Ascending aorta (tissue), 2 donors: ENCODE measurements at places on chromosomes 1 and 21. TPM values are rescaled to one million over a fixed set of nuclear protein-coding genes. Genes with fewer than 3 reads are reported as not detected.

- no peak for DNase-seq
Measured at GRCh38 chr1:58573705-58574591, 3.1 kb downstream of the TACSTD2 start.

DNA sequence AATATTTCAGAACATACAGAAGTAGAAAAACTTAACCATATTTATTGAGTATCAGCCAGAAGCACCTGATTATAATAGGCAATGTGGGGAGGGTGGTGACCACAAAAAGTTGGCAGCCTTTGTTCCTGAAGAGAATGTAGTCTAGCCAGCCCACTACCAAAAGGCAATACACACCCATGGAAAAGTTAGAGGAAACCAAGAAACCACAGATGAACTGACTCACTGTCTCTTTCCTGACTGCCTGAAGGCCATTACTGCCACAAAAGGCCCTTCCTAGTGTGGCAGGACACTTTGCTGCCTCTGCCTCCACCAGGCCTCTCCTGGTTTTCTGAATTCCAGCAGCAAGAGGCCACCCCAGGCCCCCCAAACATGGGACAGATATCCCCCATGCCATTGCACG is 14.6 kb upstream of the PROX1 start:
- no peak for DNase-seq

DNA sequence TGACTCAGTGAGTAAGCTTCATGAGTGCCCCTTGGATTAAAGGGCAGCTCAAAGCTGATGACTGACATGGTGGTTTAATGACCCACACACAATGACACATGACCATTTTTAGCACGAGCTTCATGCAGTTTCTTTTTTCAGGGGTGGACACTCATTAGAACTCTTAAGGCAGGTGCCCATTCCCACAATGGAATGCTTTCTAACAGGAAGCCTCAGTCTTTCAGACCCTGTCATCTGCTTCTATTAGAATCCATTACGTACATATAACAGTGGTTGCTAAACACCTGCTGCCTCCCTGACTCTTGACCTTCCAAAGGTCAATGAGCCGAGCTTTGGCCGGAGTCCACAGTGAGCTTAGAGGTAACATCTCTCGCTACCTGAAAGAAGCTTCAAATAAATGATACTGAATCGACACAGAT is 27.4 kb downstream of the AKNAD1 start:
- DNase-seq, result no peak

- DNase-seq, result no peak
Measured at GRCh38 chr1:20320704-20321103, 30.0 kb downstream of the VWA5B1 start.

The TACSTD2 gene
- total RNA-seq, result 1.3 TPM

DNA sequence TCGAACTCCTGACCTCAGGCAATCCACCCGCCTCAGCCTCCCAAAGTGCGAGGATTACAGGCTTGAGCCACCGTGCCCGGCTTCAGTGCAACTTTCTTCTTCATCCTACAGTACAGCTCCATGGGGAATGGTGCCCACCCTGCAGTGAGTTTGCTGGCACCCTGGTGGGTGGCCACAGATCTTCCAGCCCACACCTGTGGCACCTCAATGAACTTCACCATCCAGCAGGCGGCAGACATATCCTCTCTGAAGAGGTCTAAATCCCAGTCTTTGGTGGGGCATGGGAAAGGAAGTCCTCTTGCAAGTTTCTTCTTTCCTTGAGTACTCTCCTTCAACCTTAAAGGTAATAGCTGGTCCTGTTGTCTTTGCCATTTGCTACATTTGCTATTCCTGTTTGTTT is 18.1 kb upstream of the ZBTB8A start:
- DNase-seq, result no peak

GRCh38 chr1:245572709-245573108 is 417.9 kb downstream of the KIF26B start:
- DNase-seq, result no peak

The DPH5 gene
- 1.1 TPM for total RNA-seq

GRCh38 chr1:63886340-63886739 is 112.5 kb downstream of the ROR1 start:
- DNase-seq, result no peak

The S100A7A gene
- not detected for total RNA-seq

- no peak for DNase-seq
Measured at GRCh38 chr1:16205891-16206546, 6.4 kb downstream of the ARHGEF19 start.

DNA sequence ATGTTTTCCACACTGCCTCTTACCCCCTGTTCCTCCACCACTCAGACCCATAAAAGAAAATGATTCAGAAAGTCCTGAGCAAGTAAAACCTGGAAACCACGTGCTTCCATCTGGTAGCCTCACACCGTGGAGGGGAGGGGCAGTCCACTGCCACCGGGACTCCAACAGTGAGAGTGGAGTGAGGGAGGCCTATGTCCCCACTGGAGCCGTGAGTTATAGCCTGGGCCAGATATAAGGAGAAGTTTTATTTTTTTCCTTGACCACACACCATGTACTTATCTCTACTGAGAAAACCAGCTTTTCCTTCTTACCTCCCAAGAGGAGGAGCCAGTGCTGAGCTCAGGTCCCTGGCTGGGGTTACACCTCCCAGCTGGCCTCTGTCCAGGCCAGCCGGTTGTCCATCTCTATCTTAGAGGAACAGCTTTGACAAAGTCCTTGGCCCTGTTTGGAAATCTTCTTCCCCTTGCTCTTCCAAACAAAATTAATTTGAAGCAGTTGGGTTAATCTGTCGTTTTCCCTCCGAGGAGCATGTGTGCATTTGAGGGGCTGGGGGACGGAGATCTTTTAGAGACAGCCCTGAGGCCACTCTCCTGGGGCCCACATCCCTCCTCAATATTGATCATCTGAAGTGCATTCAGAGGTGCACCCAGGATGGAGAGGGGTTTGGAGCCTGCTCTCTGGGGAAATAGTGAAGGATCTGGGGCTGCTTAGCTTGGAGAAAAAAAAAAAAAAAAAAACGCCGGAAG is 49.1 kb upstream of the SERBP1 start:
- DNase-seq, result peak; percentile 19

- no peak for DNase-seq
Measured at GRCh38 chr1:14108356-14109275, 408.6 kb downstream of the PRDM2 start.

DNA sequence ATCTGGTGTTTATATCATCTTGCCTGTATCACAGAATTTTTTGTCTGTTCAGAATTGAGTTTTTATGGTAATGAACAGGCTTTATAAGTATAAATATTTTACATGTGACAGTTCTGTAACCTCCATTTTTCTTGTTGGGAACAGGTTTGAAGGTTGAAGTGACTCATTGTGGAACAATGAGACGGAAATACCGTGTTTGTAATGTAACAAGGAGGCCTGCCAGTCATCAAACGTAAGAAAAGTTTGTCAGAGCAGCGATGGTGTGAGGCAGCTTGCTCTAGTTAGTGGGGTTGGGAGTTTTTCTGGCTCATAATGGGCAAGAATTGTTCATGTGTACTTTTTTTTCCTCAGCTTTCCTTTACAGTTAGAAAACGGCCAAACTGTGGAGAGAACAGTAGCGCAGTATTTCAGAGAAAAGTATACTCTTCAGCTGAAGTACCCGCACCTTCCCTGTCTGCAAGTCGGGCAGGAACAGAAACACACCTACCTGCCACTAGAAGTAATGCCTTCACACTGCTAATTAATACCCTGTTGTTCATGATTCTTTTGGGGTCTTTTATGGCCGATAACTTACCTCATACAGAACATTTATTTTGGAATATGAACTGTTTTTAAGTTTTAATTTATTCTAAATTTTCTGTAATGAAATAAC is 75.2 kb upstream of the TEKT2 start:
- DNase-seq, result no peak

The NCMAP gene
- not detected for total RNA-seq

The DNAJC6 gene
- total RNA-seq, result 0.21 TPM

DNA sequence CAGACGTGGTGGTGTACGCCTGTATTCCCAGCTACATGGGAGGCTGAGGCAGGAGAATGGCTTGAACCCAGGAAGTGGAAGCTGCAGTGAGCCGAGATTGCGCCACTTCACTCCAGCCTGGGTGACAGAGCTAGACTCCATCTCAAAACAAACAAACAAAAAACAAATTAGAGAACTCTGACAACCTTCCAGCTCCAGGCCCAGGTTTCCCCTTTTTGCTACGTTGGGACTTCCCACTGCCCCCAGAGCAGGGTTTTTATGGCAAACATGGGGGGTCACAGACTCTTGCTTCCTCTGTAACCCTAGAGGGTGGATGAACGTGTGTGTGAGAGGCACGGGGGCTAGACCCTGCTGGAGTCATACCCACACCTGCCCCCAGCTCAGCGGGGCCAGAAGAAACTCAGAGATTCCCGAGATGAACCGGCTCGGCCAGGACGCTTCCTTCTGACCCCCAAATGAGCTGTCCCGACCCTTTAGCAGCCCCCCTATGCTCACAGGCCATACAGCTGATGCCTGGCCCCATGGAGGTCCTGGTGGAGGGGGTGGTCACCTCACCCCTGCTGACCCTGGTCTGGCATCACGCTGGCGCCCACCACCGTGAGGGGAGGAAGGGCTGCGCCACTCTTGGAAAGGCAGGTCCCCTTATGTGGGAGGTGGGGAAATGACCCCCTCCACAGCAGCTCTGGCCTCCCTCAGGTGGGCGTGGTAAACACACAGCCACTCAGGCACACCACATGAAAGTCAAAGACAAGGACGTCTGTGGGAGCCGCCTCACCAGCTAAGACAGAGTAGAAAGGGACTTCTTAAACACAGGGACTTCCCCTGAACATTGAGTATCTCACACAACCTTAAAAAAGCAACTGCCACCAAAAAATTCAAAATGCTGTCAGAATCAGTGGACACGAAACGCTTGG is 7.1 kb downstream of the GPR157 start:
- DNase-seq, result no peak

The SAMSN1 gene
- total RNA-seq, result 6.1 TPM

The AMY1B gene
- not detected for total RNA-seq

GRCh38 chr1:183699616-183700160 is 46.6 kb upstream of the APOBEC4 start:
- no peak for DNase-seq

GRCh38 chr1:227305894-227306626 is 12.2 kb downstream of the CDC42BPA start:
- no peak for DNase-seq

GRCh38 chr1:168170564-168171508 is 7.9 kb upstream of the TIPRL start:
- DNase-seq, result no peak

DNA sequence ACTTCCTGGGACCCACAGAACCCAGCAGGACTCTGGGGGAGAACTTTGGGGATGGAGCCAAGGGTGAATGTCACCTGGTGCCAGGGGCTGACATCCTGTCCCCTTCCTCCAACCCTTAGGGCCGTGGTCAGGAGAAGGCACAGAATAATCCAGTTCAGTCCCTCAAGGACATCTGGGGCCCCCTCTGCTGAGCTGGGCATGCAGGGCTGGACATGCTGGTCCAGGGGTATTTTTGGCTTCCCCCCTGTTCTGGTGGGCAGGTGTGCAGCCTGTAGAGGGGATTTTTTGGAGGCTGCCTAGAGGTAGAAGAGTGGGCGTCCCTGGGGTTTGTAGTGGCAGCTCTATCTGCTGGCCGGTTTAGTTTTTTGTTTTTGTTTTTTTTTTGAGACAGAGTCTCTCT is 3.4 kb upstream of the CROCC start:
- DNase-seq, result no peak

DNA sequence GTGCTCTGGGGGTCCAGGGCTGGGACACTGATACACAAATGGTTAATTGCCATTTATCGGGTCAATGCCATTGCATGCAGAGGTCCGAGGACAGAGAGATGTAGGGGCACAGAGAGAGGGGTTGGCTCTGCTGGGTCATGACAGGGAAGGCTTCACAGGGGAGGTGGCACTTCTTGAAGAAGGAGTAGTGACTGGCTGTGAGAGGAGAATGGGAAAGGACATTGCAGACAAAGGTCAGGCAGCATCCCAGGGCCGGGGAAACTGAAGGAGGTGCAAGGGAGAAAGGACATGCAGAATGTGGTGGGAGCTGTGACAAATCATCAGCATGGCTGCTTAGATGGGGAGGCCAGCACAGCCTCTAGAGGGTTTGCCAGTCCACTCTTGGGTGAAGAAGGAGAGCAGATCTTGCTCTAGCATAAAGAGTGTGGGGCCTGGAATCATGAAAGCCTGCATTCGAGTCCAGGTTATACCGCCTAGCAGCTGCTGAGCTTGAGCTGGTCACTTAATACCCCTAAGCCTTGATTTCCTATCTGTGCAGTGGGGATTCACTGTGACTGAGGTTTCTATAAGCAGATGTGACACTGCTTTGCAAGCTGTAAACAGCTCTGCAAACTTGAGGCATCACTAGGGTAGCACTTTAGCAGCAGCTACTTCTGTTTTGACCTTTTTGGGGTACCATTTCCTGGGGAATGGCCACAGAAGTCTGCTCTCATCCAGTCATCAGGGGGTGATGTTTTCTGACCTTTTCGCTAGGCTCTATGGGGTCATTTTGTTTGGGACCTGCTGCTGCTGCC is 59.2 kb upstream of the EPS8L3 start:
- no peak for DNase-seq

DNA sequence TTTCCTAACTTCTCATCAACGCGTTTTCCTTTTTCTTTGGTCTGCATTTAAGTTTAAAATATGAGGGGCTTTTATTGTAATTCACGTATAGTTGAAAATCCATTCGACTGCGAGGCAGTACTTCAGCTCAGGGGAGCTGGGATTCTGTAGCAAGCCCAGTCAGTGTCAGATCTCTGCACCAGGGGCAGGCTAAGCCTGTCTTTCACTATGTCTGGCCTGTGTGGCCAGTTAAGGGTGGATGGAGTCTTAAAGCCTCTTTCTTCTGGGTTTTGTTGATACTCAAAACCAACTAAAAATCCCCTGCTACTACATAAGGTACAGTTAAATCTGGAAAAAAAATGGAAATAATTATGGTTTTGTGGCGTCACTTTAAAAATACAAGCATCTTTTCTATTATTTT is 124.7 kb downstream of the TYW3 start:
- DNase-seq, result no peak

- no peak for DNase-seq
Measured at GRCh38 chr1:183783767-183784637, 20.9 kb upstream of the RGL1 start.

- DNase-seq, result peak; percentile 67
Measured at GRCh38 chr1:9233241-9233941, 1.2 kb upstream of the H6PD start.

GRCh38 chr1:177871613-177872307 is 98.1 kb downstream of the SEC16B start:
- no peak for DNase-seq

DNA sequence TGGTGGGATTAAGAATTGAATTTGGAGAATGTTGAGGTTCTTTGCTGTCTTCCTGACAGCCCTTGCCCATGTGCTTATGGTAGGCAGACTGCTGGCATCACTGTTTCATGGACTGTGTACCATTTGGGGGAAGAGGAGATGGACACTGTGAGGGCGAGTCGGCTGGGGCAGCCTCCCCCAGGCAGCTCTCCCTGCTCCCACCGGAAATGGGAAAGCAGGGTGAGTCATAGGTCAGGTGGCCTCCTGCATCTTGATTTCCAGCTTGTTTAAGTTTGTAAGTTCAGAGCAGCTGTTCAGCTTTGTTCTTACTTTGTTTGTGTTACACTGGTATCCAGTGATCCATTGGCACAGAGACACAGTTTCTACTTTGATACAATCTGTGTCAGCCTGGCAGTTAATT is 87.2 kb upstream of the CNIH3 start:
- DNase-seq, result no peak
